ENCODE measurements at places on chromosomes 11 and 22.

- no peak for DNase-seq
These were observed 8.8 kb downstream of the TOLLIP start for GRCh38 chr11:1300569-1301187.

DNA sequence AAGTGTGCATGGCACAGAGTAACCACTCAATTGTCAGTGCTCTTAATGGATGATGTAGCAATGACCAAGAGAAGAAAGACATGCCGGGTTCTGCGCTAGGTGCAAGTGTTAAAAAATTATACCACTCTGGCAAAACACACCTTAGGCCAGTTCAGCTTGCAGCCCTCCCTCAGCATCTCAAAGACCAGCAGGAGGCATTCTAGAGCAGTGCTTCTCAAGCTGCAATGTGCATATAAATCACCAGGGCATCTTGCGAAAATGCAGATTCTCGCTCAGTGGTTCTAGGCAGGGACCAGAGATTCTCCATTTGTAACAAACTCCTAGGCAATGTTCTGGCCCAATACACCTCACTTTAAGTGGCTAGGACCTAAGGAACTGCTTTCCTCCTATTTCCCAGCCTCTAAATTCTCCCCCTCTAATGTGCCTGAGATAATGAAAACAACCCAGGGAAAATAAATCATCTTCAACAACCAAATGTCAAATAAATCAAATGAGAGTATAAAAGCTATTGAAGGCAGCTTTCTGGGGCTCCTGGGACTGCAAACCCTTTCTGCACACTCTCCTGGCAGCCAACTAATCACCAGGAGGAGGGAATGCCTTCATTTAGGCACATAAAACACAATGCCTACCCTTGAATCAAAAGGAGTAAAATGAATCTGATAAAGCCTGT is 337.2 kb upstream of the API5 start:
- no peak for DNase-seq

DNA sequence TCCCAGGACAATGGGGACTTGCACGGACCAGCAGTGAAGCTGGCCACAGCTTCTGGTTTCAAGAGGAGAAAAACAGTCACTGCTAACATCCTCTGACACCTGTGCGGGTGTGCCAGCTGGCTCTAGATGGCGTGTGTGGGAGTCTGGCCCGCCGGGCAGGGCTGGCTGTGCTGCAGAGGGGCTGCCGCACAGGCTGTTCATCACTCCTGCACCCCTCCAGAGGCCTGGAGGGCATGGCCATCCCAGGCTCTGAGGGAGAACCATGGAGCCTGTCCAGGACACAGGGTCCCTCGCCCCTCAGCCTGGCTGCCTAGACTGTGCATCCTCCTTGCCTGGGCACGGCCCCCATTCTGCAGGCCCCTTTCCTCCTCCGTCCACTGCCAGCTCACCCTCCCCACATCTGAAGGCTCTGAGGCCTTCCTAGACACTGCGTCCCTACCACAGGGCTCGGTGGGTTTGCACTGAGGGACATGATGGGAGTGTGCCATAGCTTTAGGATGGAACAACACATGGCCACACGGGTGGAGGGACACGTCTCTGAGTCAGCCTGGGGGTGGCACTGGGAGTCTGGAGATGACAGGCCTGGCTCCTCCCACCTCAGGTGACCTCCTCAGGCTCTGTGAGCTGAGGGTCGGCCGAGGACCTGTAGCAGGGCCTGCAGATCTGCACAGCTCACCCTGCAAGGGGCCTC is 42.1 kb upstream of the GNB1L start:
- no peak for DNase-seq

DNA sequence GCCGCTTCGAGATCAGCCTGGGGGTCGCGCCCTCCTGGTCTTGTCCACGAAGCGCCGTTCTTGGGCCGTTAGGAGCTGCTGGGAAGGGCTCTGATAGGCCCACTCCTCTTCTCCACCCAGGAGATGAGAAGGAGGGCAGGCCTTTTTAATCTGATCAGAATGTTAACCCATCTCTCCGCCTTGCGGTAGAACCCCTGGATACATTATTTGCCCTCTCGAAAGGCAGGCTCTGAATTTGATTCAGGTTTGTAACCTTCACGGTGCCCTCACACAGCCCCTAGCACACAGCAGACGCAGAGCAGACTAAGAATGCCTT is at the start of gene CCDC83:
CCDC83 (plus strand) TSS at position 43 of the 316 bp plus-strand sequence. CDS start 9,741 bp downstream, outside the sequence.
- DNase-seq, result no peak

DNA sequence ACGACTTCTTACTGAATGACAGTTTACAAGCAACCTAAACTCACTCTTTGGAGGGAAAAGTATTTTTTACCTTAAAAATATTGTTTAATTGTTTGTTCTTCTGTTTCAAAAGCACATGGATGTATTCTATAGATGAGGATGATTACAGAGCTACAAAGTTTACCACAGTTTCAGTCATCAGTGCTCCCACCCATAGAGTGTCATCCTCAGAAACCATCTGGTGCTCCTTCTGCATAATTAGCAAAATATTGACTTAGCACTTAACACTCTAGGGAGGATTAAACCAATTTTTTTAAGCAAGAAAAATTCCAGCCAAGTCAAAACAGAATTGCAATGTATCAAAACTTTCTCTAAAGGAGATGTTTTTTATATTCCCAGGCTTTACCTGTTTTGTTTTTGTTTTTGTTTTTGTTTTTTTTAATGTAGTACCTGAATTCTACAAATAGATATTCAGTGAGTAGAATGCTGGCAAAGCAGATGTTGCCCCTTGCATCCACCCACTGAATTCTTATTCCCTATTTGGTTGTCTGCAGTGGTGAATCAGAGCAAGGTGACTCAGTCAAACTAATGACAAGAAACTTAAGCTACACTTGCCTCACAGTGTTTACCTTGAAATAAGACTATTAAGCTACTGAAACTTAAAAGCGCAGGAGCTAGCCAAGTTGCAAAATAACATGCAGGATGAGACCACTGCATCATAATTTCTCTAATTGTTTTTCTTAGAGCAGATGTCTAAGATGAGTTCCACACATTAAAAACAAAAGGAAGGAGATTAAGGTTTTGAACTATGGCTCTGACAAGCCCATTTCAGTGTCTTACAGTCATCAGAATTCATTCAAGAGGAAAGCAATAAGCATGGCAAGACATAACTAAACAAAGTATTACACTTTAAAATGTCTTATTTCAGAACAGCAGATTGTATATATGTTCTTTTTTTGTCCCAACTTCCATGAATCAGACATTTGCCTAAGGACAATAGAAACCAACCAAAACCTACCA is 155.1 kb upstream of the SOX6 start:
- no peak for DNase-seq

GRCh38 chr11:107591378-107592230 is 657 bp downstream of the ELMOD1 start:
- peak; percentile 59 for DNase-seq

DNA sequence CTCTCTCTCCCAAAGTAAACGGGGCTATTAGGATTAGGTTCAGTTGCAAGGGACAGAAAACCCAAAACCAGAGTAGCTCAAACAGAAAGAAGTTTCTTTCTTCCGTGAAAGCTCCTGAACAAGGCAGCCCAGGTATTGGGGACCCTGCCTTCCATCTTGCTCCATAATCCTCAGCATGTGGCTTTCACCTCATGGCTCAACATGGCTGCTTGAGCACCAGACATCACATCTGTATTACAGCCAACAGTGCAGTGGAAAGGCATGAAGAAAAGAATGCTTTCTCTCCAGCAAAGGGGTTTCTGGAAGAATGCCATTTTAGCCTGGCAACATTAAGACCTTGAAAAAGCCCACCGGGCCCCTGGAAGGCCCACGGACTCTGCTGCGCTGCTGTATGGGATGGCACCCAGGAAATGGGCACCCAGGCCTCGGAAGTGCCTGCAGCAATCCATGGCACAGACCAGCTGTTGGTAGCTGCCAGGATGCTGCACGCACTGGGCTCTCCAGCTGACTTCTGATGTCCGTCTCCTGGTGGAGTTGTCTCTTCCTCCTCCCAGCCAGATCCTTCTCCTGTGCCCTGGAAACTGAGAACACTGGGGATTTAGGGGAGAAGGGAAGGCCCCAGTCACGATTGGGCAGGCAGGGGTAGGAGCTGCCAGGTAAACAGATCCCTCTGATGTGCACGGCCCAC is 22.6 kb downstream of the PDGFB start:
- no peak for DNase-seq

DNA sequence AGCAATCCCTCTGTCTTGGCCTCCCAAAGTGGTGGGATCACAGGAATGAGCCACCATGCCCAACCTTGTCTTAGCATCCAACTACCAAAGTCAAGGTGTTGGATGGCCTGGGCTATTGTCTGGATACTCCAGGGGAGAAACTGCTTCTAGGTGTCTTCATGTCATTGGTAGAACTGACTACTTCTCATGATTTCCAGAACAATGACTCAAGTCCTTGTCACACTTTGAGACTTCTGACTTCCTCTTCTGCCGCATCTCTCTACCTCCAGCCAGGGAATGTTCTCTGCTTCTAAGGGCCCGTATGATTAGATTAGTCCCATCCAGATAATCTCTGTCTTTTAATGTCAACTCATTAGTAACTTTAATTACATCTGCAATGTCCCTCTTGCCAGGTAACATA is 30.6 kb downstream of the APOL6 start:
- DNase-seq, result no peak

- no peak for DNase-seq
These were observed 108.8 kb upstream of the TEAD1 start for GRCh38 chr11:12565406-12565805.

DNA sequence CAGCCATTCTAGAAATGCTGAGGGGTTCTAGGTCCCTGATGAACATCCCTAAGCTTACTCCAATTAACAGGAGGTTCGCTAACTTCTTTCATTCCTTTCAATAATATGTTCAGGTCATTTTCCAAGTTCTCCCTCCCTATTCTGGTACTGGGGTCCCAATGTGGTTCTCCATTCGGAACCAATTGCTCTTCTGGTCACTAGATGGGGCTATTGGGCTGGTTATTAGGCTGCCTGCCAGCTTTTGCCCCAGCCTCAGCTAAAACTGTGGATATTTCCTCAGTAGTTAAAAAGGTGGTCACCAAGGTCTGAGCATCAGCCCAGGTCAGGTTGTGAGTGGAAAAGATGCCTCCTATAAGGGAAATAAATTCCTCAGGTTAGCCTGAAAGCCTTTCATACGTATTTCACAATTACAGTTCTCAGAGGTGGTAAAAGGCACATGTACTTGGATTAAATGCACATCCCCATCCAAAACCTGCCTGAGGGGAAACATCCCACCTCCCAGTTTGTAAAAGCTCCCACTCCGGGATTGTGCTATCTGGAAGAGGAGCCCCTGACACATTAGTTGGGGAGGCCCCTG is 161.1 kb upstream of the CCDC179 start:
- no peak for DNase-seq

GRCh38 chr11:369336-370018 is at the start of gene B4GALNT4:
Gene B4GALNT4, plus strand, starts transcription at chr11:369499. Its CDS starts 305 bp downstream, at chr11:369804.
- DNase-seq, result peak; percentile 53

- no peak for DNase-seq
These were observed 96.2 kb downstream of the TSPAN18 start for GRCh38 chr11:44823006-44823405.

GRCh38 chr11:65726660-65727059 is 6.1 kb upstream of the RNASEH2C start:
- no peak for DNase-seq

GRCh38 chr11:110490886-110491285 is 61.1 kb downstream of the FDX1 start:
- DNase-seq, result no peak

DNA sequence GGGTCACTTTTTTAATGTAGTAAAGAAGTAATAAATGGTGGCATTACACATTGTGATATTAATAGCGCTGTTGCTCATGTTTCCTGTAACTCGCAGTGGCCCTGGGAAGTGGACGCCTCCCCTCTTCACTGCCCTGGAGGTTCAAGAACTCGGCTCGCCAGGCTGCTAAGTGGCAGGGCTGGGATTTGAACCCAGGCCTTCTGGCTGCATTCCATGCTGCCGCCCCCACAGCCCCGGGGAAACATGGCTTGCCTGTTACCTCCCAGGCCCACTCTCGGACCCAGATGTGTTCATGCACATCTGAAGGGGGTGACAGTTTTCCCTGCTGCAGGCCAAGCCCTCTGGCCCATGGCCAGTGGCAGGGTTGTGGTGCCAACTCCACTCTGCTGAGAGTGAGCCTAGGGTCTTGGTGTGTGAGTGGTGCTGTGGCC is 25.0 kb upstream of the MGAT3 start:
- DNase-seq, result no peak

DNA sequence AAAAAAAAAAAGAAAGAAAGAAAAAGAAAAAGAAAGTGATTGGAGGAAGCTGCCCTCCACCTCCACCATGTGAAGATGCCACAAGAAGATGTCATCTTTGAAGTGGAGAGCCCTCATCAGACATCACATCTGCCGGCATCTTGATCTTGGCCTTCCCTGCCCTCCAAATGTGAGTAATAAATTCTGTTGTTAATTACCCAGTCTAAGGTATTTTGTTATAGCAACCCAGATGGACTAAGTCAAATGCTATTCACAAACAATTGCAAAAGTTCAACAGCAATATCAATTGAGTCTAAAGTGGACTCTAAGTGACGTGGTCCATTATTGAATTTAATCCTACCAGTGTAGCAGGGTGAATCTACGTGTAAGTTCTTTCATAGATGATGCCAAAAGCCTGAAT is 55.9 kb upstream of the NUP160 start:
- no peak for DNase-seq

DNA sequence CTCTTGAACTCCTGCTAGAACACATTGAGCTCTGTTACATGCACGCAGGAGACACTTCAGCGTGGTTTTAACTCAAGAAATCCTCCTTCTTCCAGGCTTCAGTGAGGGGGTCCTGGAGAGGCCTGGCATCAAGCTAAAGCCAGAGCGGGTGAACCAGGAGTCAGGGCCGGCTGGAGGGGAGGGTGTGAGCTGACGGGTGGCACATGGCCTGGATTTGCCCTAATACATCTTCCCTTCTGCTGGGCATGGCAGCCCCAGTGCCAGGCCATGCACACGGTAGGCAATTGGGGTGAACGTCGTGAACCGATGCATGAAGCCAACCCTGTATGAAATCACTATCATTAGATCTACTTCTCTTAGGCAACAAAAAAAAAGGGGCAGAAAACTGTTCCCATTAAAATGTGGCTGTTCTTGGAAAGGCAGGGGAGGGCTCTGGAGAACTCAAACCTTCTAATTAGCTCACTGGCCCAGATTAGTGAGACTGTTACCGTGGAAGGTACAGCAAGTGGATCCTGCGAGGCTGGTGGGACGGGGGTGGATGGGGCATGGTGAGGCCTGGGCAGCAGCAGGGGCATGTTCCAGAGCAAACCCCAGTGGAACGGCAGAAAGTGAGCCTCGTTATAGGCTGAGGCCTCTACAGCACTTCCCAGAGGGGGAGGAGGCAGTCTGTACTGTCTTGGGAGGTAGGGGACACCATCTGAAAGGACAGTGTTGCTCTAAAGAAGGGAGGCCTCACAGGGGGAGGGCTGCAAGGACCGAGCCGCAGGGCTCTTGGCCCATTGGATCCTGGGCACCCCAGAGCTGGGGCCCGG is 10.6 kb downstream of the IFT27 start:
- no peak for DNase-seq

DNA sequence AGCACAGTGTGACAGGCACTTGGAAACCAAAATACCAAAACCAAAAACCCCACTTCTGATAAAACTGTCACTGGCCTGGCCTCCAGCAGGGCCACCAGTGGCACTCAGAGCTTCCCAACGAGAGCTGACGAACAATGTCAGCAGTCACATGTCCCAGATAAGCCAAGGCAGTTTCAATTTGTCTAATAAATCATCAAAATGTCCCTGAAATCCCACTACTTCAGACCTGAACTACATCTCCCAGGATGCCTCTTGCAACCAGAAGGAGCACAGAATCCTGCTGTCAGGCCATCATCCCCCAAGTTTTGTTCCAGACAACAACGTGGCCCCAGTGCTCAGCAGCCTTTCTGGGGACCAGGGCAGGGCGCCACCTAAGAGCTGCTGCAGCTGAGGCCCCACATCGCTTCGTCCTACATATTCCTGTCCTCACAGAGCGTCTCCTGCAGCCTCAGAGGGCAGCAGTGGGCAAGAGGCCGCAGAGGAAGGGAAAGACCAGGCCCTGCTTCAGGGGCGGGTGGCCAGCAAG is 25.1 kb downstream of the LRFN4 start:
- no peak for DNase-seq
